ENCODE measurements at places on chromosomes 12 and 14.

GRCh38 chr12:62801796-62802195 is 133.2 kb downstream of the PPM1H start:
- DNase-seq: no peak

DNA sequence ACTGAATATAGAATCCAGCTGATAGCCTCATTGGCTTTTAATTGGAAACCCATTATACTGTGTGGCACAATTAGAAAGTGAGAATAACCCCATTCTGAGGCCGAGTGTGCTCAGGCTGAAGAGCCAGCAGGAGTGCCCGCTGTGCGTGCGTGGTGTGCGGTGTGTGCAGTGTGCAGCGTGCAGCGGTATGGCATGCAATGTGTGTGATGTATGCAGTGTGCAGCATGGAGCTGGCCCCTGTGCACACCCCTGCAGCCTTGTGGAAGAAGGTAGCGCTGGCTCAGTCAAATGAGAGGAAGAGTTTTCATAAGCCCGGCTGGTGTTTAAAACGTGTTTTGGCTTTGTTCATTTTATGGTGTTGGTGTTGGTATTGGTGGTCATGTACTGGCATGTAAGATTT is 22.9 kb downstream of the CKB start:
- no peak for DNase-seq

DNA sequence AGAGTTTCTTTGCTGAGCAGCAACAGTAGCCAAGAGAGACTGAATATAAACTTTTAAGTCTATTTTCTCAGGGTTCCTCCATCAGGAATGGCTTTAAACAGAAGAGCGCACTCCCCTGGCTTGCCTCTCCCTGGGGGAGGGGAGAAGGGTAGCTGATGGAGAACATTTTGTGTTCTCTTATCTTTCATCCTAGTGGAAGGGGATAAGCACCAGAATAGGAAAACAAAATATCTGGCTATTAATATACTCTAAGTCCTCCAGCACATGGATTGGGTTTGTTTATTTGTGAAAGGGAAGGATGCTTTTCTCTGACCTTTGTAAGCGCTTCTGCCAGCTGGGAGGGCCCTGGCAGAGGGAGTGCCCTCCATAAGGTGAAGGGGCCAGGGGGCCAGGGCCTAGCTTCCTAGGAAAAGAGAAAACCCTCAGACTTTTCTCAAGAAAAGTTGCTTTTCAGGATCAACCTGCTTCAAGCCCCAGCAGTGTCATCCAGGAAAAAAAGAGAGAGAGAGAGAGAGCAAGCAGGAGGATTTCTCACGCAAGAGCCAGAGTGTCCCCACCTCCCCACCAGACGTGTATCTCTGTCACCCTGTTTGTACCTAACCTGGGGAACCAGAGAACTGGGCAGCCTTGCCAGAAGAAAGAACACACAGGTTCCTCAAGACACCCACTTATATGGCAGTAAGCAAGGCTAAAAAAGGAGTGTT is 34.3 kb upstream of the ATP2A2 start:
- DNase-seq: no peak

DNA sequence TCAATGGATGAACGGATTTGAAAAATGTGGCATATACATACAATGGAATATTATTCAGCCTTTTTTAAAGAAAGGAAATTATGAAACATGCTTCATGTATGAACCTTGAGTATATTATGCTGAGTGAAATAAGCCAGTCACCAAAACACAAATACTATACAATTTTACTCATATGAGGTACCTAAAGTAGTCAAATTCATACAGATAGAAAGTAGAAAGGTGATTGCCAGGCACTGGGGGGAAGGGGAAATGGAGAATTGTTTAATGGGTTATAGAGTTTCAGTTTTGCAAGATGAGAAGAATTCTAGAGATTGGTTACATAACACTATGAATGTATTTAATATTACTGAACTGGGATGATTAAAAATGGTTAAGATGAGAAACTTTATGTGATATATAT is 171.4 kb downstream of the TMTC3 start:
- DNase-seq: no peak

GRCh38 chr14:89493877-89494634 is 77.0 kb upstream of the FOXN3 start:
- no peak for DNase-seq

GRCh38 chr12:108843187-108843586 is 14.2 kb downstream of the SSH1 start:
- DNase-seq: no peak

GRCh38 chr12:47851303-47851952 is 31.7 kb upstream of the HDAC7 start:
- DNase-seq: no peak

DNA sequence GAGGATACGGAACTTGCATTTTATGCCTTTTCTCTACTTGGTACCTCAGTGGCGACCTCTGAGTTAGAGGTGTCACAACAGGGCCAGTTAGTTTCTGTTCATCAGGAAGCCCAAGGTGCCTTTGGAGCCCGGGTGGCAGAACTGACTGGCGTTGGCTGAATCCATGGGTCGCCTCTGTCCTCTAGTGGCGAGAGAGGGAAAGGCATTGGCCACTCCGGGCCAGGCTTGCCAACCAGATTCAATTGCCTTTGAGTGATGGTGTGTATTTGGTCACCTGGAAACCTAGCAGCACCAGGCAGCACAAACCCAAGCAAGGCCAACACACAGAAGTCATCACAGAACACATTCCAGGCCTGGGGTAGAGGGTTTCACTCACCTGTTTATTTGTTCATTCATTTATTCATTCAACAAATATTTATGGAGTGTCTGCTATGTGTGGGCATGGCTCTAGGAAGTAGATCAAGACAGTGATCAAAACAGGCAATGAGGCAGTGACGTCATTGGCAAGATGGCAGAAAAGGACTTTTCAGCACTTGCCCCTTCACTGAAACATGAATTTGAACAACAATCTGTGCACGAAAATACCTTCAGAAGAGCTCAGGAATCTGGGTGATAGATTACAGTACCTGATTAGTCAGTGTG is 40.5 kb upstream of the KCNA5 start:
- peak; percentile 16 for DNase-seq
